ENCODE measurements at places on chromosomes 6 and 20. TPM values are rescaled to one million over a fixed set of nuclear protein-coding genes. Genes with fewer than 3 reads are reported as not detected.

Gene GATA5
- 6.1 TPM for total RNA-seq

Gene SLC35F1
- total RNA-seq: 0.09 TPM

- no peak overlapping the region for H3K27ac ChIP-seq
- DNase-seq: no peak
- no peaks in the 10 kb centered on the region for H3K27me3 ChIP-seq
- H3K4me3 ChIP-seq: no peak overlapping the region
- H3K36me3 ChIP-seq: peaks cover 2% of the 10 kb centered on the region
- H3K4me1 ChIP-seq: no peaks in the 10 kb centered on the region
These were observed 28.2 kb downstream of the NDRG3 start for GRCh38 chr20:36717657-36718056.

GRCh38 chr6:163356324-163356723 is 58.2 kb upstream of the QKI start:
- H3K27ac ChIP-seq: peak overlapping the region; percentile 19
- H3K36me3 ChIP-seq: no peaks in the 10 kb centered on the region
- H3K4me3 ChIP-seq: no peak overlapping the region
- H3K27me3 ChIP-seq: no peaks in the 10 kb centered on the region
- peak; percentile 62 for DNase-seq

GRCh38 chr20:3934624-3935023 is 45.4 kb downstream of the PANK2 start:
- no peaks in the 10 kb centered on the region for H3K36me3 ChIP-seq
- H3K4me1 ChIP-seq: no peaks in the 10 kb centered on the region
- DNase-seq: no peak

DNA sequence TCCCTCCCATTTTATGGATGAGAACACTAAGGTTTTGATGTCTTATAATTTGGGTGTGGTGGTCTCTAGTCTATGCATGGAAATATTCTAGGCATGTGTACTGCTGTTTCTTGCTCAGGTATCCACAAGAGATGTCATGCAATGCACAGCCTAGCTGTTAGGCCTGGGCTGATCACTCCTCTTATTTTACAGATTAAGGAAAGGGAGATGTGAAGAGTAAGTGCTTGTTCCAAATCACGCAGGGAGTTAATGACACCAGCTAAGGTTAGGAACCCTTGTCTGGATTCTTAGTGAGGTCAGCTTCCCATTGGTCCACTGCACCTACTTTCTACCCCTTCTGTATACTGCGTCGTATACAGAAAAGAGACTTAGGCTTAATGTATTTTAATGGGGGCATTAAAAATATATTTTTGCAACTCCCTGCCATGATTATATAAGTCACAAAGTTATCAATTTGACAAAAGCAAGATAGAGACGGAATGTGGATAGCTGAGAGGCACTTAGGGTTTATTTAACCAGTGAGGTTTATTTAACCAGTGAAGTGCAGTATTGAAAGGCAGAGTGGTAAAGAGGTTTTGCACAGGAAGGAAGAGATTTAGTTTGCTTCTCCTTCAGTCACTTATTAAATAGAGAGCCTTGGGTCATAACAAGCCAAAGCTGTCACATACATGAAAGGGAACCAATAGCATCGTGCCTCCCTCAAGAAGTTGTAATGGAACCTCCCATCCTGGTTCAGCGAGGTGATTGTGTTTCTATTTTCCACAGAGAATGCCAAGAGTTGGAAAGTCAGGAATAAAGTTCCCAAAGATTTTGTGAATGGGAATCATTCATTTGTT is 95.0 kb upstream of the FAM184A start:
- H3K4me1 ChIP-seq: peaks cover 9% of the 10 kb centered on the region
- DNase-seq: no peak
- H3K36me3 ChIP-seq: no peaks in the 10 kb centered on the region
- no peaks in the 10 kb centered on the region for H3K27me3 ChIP-seq
- H3K27ac ChIP-seq: no peak overlapping the region

Gene GINS1
- 11.4 TPM for total RNA-seq

Gene SLC22A1
- total RNA-seq: 407 TPM

Gene PRSS16
- total RNA-seq: 0.42 TPM

DNA sequence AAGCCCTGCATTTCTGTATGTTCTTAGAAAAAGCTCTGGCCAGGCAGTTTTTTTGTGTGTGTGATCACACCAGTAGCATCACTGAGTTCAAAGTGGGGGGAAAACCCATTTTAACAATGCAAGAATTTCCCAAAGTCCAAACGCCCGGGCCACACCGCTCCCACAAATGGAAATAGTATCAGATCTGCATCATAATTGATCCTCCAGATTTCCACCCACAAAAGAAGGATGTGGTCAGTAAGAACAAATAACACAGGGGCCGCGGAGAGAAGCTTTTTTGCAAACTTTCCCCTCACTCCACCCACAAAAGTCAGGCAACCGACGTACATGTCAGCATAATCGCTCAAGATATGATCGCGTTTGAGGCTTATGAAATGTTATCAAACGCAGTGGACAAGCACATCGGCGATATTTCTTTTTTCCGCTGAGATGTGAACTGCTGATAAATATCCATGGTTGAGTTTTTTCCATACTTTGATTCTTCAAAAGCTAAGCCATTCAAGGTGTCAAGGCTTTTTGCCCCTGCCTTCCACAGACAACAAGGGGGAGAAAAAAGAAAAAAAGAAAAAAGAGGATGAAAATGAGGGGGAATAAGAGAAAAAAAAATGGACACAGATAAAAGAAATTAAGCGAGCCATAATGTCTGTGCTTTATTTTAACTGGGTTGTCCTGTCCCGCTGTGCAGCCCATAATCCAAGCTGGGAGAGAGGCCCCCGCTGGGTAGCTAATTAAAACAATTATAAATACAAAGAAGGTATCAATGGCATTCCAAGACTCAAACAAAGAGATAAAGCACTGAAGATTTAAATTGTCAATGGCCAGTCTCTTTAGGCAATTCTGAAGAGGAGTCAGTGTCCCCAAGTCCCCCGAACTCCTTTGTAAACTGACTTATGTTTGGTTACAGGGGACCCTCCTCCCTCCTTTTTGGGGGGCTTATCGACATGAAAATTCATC is 143.5 kb downstream of the ZFP64 start:
- H3K4me3 ChIP-seq: no peak overlapping the region
- no peak overlapping the region for H3K27ac ChIP-seq
- H3K4me1 ChIP-seq: no peaks in the 10 kb centered on the region
- no peak for DNase-seq
- H3K27me3 ChIP-seq: no peaks in the 10 kb centered on the region

DNA sequence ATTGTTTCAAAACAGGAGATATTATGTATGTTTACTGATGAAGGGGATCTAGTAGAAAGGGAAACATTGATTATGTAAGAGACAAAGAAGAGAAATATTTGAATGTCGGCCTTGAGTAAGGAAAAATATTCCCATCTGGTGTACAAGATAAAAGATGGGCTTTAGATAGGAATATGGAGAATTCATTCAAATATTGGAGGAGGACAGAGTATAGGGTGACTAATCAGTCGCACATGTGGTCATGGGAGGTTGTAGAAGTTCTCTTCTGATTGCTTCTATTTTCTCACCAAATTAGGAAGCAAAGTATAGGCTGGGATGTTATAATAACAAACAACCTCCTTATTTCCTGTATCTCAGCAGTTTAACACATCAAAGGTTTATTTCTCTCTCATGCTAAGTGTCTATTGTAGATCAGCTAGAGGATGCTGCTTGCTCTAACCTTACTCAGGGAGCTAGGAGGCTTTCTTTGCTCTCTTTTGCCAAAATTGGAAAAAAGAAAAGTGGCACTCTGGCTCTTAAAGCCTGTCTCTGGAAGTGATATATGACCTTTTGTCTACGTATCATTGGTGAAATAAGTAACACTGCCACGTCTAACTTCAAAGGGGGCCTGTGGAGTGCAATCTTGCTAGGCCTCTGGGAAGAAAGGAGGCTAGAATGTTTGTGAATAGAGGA is 1.2 kb upstream of the HDDC2 start:
- DNase-seq: no peak
- no peak overlapping the region for H3K27ac ChIP-seq

- no peaks in the 10 kb centered on the region for H3K27me3 ChIP-seq
- H3K36me3 ChIP-seq: no peaks in the 10 kb centered on the region
- H3K4me3 ChIP-seq: no peak overlapping the region
- no peak for DNase-seq
- H3K27ac ChIP-seq: no peak overlapping the region
These were observed 16.9 kb downstream of the GPR31 start for GRCh38 chr6:167140589-167141474.

- no peaks in the 10 kb centered on the region for H3K36me3 ChIP-seq
These were observed 19.9 kb downstream of the TNXB start for GRCh38 chr6:32089082-32089828.

Gene LY6G5C
- 1.1 TPM for total RNA-seq

Gene HLA-C
- total RNA-seq: 249 TPM

Gene LIME1
- total RNA-seq: 21.2 TPM

Gene TRIM31
- 0.17 TPM for total RNA-seq

DNA sequence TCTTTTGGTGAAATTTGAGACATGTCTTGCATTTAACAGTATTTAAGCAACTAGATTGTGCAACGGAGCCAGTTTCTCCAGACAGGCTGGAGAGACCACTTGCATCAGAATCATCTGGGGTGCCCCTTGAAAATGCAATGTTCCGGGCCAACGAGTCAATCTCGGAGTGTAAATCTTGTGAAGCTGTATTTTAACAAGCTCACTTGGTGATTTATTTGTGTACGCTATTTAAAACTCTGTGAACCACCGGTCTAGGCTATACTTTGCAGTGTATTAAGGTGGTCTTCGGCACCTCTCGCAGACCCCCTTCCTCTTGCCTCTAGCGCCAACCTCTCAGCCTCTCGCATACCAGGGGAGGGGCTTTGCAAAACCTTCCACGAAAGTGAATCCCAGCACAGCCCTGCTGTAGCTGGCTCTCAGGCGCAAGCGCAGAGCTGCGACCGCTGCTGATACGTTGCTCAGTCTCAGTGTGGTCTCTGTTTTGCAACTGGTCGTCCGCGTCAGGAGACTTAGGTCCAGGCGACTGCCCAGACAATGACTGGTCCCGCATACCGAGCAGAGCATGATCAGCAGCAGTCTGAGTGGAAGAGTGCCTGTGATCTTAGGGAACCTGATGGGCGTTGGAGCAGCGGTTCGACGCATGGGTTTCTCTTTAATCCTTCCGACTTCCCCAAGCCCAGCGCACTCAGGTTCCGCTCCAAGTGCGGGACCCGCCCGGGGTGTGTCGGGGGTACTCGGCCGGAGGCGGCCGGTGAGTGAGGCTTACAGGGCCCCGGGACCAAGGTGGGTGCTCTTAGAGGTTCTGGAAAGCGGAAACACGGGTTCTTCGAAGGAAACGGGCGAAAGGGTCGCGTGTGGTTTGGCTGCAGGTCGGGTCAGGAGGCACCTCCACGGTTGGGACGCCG is at the start of gene ZNF391:
ZNF391 (plus strand) TSS at position 467 of the 905 bp plus-strand sequence. CDS start 11,612 bp downstream, outside the sequence.
- no peaks in the 10 kb centered on the region for H3K4me1 ChIP-seq
- peak; percentile 66 for DNase-seq
- no peaks in the 10 kb centered on the region for H3K27me3 ChIP-seq
- H3K4me3 ChIP-seq: peak within 1 kb of the TSS; percentile 86
- no peaks in the 10 kb centered on the region for H3K36me3 ChIP-seq

Gene CRISP3
- total RNA-seq: 0.08 TPM

DNA sequence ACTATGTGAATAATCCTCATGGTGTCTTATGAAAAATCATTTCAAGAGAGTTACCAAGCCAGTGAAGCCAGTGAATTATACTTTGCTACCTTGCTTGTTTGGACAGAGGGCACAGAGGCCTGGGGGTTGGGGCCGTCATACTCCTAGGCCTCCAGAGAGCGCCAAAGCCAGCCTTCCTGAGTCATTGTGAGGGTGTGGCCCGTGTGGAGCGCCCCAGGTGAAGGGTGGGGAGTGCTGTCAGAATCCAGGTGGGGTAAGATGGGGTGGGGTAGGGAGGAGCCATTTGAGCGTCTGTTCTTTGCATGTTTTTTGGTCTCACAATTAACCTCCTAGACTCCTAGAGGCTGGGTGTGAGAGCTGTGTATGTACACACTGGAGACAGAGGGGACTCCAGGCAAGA is 71.1 kb downstream of the PERP start:
- DNase-seq: no peak
- no peaks in the 10 kb centered on the region for H3K4me1 ChIP-seq
- no peak overlapping the region for H3K27ac ChIP-seq

DNA sequence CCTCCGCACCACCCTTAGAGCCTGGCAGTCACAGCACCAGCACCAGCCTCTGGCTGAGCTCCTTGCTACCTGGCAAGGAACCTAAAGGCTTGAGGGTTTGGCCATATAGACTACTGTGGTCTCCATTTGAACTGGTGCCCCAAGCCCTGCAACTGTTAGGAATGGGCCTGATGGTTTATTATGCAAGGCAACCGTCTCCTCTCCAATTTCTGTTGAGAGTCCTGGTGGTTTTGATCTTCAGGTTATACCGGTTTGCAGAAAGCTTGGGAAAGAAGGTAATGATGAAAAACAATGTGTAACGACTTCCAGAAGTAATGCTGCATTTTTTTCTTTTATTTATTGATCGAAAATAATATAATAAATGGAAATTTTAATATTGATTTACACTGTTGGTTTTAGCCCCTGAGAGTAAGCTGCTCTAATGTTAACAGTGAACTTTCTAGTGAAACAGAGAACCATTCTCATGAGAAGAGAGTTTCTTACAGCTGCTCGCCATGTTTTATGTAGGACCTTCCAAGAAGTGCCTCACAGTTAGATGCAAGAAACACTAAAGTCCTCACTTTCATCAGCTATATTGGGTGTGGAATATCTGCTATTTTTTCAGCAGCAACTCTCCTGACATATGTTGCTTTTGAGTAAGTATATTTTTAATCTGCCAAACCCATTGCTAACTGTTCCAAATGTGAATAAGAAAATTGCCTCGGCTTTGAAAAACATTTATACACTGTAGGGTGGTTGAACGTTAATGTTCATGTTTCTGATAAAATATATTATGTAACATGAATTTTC is 112.8 kb downstream of the ADGRG6 start:
- peaks cover 4% of the 10 kb centered on the region for H3K36me3 ChIP-seq
- H3K27ac ChIP-seq: no peak overlapping the region
- no peaks in the 10 kb centered on the region for H3K4me1 ChIP-seq
- H3K4me3 ChIP-seq: no peak overlapping the region
- no peaks in the 10 kb centered on the region for H3K27me3 ChIP-seq
- DNase-seq: no peak

- no peaks in the 10 kb centered on the region for H3K36me3 ChIP-seq
- peak; percentile 84 for DNase-seq
- H3K4me3 ChIP-seq: peak within 1 kb of the TSS; percentile 76
- no peaks in the 10 kb centered on the region for H3K27me3 ChIP-seq
These were observed at the start of gene SLC17A9 for GRCh38 chr20:62952373-62952967. SLC17A9 (plus strand) TSS chr20:62952709; CDS start chr20:62952831, 122 bp downstream.

DNA sequence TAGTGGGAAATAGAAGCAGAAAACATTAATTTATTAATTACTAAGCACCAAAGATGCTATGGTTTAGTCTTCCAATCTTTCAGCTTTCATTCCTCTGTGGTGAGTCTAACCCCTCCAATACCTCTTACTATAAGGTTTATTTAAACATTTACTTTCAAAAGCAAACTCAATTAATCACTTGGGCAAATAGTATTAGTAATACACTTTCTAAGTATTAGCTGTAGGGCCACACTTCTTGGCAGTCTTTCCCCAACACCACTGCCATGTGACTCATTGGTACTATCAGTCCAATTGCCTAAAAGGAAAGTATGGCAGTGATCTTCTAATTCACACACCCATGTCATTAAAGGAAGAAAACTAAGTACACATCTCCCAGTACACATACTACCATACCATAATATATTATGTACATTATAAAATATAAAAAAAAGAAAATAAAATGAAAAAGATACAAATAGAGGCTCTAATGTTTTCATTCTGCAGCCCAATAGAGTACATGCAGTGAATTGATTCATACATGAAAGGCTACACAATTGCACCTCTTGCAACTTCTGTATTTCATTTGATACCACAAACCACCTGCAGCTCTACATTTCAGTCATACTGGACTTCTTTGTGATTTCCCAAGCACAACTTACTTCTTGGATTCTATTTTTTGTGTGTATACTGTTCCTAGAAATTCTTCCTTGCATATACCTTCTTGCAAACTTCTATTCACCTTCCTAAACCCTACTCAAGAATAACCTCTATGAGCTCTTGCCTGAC is 218.6 kb downstream of the PKHD1 start:
- no peak overlapping the region for H3K27ac ChIP-seq
- peaks cover 2% of the 10 kb centered on the region for H3K36me3 ChIP-seq
- no peak for DNase-seq

All from liver (tissue), 10 donors.